Endothelial cell (in vitro differentiated cells): ENCODE measurements at places on chromosomes 13 and 19.

GRCh38 chr13:60019119-60019993, 144.4 kb downstream of the DIAPH3 start:
- no peak for DNase-seq

DNA sequence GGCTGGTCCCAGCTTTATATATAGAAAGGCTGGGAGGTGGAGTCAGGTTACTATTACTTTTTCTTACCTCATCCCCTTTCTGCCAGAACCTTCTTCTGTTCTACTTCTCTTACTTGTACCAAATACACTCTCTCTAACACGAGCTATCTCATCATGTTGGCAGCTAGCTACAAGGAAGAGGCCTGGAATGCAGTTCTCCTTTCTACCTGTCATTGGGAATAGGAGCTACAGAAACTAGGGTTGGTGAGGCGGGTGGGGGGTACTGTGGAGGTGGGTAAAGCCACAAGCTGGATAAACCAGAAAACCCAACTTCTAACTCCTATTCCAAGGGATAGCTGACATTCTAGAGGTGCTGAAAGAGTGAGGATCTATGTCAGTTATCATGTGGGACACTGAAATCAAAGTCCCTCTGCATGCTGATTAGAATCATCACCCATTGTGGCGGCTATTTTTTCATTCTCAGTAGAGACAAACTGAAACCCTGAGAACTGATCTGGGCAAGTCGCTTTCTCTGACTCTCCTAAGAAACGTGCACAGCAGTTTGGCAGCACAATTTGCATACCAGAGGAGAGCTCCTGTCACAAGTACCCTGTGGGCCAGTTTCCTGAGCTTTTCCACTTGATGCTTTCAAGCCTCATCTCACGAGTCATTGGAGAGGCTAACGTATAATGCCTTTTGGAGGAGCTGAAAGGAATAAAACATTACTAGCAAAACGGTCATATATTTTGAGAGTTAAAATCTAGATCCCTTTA, 358.1 kb downstream of the ENOX1 start:
- DNase-seq, result no peak

DNA sequence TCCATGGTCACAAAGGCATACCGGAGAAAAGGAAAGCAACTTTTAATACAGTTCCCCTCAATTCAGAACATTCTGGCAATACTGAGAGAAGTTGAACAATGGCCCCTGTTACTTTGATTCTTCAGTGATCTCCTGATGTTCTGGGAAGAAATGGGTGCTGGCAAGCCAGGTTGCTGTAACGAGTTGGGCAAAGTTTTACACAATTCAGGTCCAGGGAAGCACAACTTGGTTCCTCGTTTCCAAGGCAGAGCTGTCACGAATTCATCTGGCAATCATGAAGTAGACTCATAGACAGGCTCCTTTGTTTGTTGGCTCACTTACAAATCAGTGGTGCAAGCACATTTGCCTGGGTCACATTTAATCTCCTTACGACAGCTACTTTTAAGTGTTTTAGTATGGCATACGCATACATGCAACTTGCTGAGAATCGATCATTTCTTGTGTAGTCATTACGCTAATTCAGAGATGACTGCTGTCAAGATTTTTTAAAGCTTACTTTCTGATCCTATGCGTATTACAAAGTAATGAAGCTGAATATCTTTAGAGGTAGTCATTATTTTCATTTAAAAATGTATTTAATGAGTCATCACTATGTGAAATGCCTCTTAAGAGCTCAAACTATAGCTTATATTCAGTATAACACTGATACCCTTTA, 174.7 kb downstream of the GPC5 start:
- DNase-seq, result no peak

- no peak for DNase-seq
These were observed 3.0 kb downstream of the PRKCG start for GRCh38 chr19:53885036-53885435.

GRCh38 chr19:34639491-34640085, 37.4 kb downstream of the SCGB2B2 start:
- DNase-seq, result peak; percentile 55

DNA sequence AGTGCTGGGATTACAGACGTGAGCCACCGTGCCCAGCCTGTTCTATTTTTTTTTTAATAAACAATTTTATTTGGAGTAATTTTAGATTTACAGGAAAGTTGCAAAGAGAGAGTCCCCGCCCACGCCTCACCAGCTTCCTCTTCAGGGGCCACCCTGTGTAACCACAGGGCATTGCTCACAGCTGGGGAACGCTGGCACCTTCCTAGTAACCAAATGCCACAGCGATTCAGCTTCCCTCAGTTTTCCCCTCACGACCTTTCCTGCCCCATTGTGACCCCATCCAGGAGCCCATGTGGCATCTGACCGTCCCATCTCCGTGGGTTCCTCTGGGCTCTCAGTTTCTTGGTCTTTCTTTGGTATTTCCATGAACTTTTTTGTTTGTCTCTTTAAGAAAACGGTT, 83.9 kb downstream of the GNG7 start:
- no peak for DNase-seq

- peak; percentile 17 for DNase-seq
These were observed 2.5 kb downstream of the ITM2B start for GRCh38 chr13:48235341-48236135.

- DNase-seq, result no peak
These were observed 8.6 kb downstream of the PRKCSH start for GRCh38 chr19:11444059-11444458.

DNA sequence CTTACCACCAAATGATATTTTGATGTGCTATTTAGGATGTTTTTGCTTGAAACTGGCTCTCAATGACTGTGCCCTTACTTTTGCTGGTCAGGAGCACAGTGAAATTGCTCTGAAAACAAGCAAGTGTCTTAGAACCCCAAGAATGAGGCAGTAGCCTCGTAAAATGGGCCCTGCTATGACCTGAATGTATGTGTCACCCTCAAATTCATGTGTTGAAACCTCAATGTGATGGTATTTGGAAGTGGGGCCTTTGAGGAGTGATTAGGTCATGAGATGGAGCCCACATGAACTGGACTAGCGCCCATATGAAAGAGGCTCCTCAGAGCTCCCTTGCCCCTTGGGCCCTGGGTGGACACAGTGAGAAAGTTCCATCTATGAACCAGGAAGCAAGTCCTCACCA, 155.2 kb downstream of the ZIC5 start:
- DNase-seq, result no peak

- DNase-seq, result no peak
These were observed 145.4 kb downstream of the DNAJC3 start for GRCh38 chr13:95822303-95822702.

- DNase-seq, result no peak
These were observed 18.8 kb downstream of the KL start for GRCh38 chr13:33034882-33035520.

GRCh38 chr19:20289186-20289585, 122.2 kb downstream of the ZNF486 start:
- DNase-seq, result no peak

GRCh38 chr13:22662771-22663170, 518.0 kb upstream of the SGCG start:
- no peak for DNase-seq

- no peak for DNase-seq
These were observed 49.0 kb downstream of the ARHGEF18 start for GRCh38 chr19:7397687-7398086.

GRCh38 chr13:24943136-24943535, 152.8 kb upstream of the PABPC3 start:
- no peak for DNase-seq

- DNase-seq, result no peak
These were observed 1.1 kb upstream of the NFIC start for GRCh38 chr19:3365093-3365835.

- no peak for DNase-seq
These were observed 26.1 kb upstream of the N4BP2L1 start for GRCh38 chr13:32453981-32454380.

GRCh38 chr19:10339380-10339960, at the start of gene ICAM3:
ICAM3 (minus strand) TSS chr19:10339624; CDS start chr19:10339614, 10 bp downstream.
- DNase-seq, result no peak

- DNase-seq, result no peak
These were observed 7.4 kb upstream of the KLHL26 start for GRCh38 chr19:18629166-18630088.

DNA sequence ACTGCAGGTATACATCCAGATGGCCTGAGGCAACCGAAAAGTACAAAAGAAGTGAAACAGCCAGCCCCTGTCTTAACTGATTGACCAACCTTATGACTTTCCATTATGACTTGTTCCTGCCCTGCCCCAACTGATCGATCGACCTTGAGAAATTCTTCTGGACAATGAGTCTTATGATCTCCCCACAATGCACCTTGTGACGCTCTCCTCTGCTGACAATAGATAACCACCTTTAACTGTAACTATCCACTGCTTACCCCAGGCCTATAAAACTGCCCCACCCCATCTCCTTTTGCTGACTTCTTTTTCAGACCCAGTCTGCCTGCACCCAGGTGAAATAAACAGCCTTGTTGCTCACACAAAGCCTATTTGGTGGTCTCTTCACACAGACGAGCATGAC, 11.2 kb downstream of the ZNF83 start:
- no peak for DNase-seq

GRCh38 chr19:6791237-6791636, 18.7 kb downstream of the VAV1 start:
- DNase-seq, result no peak

GRCh38 chr19:50233308-50233910, 30.0 kb downstream of the MYH14 start:
- no peak for DNase-seq

GRCh38 chr19:36837176-36837905, 846 bp downstream of the ZNF790 start:
- no peak for DNase-seq

- no peak for DNase-seq
These were observed 445.7 kb downstream of the RFC3 start for GRCh38 chr13:34263681-34264080.

DNA sequence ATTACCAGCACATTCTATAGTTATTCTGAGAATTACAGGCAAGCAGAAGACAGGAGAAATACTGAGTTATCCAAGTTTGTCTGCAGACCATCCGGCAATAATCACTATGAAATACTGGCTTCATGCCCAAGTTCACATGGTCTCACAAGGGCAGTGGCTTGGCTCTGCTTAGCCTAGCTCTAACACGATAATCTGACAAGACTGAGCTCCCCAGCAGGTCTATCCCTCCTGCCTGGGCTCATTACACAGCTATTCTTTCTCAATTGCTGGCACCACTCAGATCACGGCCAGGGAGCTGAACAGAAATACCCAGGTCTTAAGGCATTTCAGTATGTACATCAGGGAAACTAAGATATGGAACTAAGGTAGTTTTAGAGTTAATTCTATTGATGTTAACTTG, 361.6 kb upstream of the PCDH20 start:
- DNase-seq, result no peak

GRCh38 chr13:91817250-91817649, 418.8 kb downstream of the GPC5 start:
- no peak for DNase-seq

DNA sequence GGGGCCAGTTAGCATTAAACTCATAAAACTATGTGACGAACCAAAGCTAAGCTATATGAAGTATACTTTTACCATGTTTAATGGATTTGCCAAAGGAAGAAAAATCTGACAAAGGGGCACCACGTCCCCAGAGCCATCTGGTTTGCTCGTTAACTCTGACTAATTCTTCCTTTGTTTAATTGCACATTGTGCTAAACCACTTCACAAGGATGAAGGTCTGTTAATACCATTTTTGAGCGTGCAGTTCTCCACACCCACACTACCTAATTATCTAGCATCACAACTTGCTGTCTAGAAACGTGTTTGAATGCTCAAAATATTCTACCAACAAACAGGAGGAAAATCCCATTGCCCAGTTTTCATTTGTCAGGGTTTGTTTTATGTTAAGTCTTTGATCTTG, 74.8 kb downstream of the COL4A1 start:
- no peak for DNase-seq

DNA sequence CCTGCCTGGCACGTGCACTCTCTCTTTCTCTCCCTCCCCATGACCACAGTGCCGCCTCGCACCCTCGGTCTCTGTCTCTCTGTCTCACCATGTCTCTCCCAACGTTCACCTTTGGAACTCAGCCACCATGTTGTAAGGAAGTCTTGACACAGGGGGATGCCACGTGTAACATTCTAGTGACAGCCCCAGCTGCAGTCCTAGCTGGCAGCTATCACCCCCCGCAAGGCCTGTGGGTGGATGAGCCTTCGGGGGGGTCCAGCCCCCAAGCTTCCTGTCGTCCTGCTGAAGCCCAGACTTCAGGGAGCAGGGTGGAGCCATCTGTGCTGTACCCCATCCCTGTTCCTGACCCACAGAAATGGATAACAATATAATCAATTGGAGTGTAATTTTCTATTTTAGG, 118.5 kb downstream of the SOX1 start:
- no peak for DNase-seq

- no peak for DNase-seq
These were observed 49.0 kb upstream of the POMP start for GRCh38 chr13:28609926-28610325.

- DNase-seq, result no peak
These were observed 71.0 kb downstream of the ITGBL1 start for GRCh38 chr13:101523154-101524131.

GRCh38 chr13:23050126-23050525, 130.7 kb upstream of the SGCG start:
- no peak for DNase-seq

GRCh38 chr13:96193728-96194310, 103.9 kb downstream of the HS6ST3 start:
- DNase-seq, result no peak

- DNase-seq, result no peak
These were observed 2902.5 kb downstream of the PCDH9 start for GRCh38 chr13:64327505-64328194.

- peak; percentile 24 for DNase-seq
These were observed 753.9 kb downstream of the OLFM4 start for GRCh38 chr13:53782488-53782961.

- peak; percentile 33 for DNase-seq
These were observed 1.9 kb downstream of the RRAS start for GRCh38 chr19:49637821-49638738.

DNA sequence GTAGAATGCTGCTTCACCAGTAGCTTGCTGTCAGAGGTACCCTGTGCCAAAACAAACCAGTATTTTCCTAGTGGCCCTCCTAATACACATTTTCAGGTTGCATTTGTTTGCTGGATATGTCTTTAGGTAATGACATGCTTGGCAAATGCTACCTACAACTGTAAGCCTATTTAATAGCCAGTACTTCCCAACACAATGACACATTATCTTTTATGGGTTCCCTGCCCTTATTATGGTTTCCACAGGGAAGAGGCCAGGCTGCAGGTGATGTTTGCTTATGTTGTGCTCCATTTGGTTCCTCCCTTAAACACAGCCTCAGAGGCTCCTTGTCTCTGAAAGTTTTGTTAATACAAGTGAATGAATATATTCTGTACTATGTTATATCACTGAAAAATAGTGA, 24.7 kb downstream of the FRY start:
- DNase-seq, result no peak
